ENCODE measurements at places on chromosomes 12 and 14.

- DNase-seq: no peak
These were observed 33.5 kb downstream of the UNC79 start for GRCh38 chr14:93464271-93464670.

DNA sequence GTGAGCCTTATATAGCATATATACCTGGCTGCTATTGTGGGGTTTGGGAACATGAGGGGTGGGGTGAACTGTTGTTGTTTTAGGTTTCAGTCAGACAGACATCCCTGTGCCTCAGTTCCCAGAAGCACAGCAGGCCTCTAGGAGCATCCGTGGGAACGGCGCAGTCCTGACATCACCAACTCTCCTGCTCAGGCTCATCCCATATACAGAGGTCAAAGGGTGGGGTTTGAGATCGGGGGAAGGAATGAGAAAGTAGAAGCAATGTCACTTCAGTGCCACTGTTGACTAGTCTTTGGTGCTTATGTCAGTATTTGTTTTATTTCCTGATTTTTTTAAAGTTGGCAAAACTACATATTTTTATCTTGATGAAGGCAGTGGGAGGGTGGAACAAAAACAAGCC lies 43.1 kb upstream of the A2ML1 start:
- no peak for DNase-seq

GRCh38 chr12:87690236-87690810 lies 338.9 kb downstream of the C12orf50 start:
- no peak for DNase-seq

GRCh38 chr14:102392506-102392905 lies 29.8 kb downstream of the TECPR2 start:
- no peak for DNase-seq

DNA sequence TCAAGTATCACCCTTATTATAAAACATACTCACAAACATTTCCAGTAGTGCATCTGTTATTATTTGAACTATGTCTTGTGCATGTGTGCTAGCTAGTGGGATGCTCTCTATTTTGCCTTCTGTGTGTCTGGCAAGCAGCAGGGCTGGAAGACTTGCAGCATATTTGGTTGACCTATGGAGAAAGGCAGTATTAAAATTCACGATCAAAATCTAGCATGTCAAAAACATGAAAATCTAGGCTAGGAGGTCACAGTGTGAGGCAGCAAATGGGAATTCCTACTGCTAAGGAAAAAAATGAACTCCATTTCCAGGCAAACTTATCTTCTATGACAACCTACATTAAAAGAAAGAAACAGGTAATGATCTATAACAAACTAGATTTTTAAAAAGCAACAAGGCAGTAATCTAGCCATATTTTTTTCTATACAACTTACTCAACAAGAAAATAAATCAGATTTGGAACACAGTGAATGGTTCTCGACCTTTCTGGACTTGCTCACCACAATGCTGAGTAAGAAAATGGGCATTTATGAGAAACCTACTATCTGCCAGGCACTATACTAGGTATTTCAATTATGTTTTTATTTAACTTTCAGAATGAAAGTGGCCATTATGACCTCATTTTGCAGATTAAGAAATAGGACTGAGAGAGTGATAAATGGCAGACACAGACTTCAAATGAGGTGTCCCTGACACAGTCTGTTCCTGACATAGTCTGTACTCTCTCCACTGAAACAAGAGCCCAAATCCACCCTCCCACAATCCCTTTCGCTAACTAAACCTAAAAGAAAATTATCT lies 96.8 kb downstream of the TXNDC16 start:
- no peak for DNase-seq

DNA sequence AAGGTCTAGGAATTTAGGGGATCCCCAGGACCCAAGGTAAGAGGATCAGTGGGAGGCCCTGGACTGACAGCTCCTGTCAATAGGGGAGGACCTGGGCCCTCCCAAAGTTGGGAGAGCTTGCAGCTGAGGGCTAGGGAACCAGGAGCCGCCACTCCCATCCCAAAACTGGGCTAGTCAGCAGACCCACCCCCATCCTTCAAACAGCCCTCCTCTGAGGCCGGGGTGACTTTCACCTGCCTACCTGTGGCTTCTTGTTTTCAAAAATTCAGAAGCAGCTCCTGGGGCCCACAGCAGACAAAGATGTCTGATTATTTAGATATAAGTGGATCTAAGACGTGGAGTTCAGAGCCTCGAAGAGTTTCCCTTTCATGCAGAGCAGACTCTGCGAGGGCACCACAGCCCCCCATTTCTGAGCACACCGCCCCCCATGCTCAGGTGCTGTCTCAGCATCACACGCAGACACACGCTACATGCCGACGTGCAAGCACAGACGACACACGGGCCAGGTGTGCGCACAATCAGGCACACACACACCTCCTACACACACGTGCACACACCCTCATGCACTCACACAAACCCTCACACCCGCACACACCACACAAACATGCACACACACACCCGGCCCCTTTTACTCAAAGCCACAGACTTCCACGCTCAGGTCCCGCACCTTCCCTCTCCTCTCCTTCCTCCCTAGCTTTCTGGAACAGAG lies 21.9 kb downstream of the DIO3 start:
- DNase-seq: no peak

- DNase-seq: no peak
These were observed 290.4 kb upstream of the TBX3 start for GRCh38 chr12:114974333-114974732.

GRCh38 chr12:91326058-91327027 lies 143.7 kb upstream of the DCN start:
- no peak for DNase-seq

GRCh38 chr12:74066476-74066875 lies 471.2 kb upstream of the ATXN7L3B start:
- DNase-seq: no peak

- no peak for DNase-seq
These were observed 9.2 kb downstream of the DDIT3 start for GRCh38 chr12:57511161-57511560.

DNA sequence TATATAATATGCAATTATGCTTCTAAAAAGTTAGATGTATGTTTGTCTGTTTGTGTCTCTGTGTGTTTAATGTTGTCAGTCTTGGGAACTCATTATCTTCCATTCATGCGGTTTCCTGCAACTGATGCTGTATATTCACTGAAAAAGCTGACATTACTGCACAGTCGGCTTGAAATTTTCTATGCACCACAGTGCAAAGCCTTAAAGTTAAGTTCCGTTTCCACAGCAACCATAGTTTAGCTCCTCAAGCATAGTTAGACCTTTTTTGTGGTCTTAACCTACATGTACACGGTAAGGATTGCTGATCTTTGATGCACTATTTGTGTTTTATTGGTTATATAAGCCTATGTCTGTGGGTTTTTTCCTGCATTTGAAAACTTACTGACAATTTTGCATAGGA lies 309.4 kb downstream of the KCNC2 start:
- no peak for DNase-seq

DNA sequence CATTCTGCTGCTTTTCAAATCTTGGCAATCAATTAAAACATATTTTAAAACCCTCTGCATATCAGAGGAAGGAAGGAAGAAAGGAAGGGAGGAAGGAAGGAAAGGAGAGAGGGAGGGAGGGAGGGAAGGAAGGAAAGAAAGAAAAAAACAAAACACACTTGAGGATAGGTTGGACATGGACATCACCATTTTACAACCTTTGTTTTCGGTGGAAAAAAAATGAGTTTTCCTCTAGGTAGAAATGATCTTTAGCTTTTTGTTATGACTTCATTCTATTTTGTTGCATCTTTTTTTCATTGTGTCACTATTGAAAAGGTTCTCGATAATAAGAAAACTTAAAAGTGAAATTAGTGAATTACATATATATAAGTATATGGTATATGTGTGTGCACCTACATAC lies 522.9 kb downstream of the NOVA1 start:
- no peak for DNase-seq

DNA sequence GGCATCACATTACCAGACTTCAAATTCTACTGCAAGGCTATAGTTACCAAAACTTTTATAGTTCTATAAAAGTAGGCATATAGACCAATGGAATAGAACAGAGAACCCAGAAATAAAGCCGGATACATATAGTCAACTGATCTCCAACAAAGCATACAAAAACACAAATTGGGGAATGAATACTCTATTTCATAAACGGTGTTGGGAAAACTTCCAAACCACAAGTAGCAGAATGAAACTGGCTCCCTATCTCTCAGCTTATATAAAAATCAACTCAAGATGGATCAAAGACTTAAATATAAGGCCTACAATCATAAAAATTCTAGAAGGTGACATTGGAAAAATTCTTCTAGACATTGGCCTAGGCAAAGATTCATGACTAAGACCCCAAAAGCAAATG lies 187.9 kb upstream of the PLXNC1 start:
- DNase-seq: no peak

DNA sequence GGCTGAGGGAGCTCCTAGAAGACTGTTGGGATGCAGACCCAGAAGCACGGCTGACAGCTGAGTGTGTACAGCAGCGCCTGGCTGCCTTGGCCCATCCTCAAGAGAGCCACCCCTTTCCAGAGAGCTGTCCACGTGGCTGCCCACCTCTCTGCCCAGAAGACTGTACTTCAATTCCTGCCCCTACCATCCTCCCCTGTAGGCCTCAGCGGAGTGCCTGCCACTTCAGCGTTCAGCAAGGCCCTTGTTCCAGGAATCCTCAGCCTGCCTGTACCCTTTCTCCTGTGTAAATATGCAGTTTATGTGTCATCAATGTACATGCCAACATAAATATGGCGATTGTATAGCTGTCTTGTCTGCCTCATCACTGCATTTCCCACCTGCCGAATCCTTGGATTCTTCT lies 7.5 kb downstream of the AMHR2 start:
- no peak for DNase-seq

DNA sequence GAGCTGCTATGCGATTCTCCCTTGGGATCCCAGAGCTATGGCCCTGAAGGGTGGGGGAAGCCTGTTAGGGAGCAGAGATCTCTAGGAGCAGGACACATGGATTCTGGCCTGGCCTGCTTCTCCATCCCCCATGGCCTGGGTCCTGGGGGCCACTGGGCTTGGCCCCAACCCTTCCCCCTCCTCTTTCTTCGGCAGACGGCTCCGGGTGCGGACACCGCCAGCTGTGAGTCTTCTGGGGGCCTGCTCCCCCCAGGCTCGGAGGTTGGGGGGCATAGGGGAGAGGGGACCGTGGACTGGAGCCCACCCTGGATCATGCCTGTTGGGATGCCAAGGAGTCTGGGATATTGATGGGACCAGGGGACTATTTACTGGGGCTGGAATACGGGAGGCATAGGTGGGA lies 9.0 kb downstream of the PRPF40B start:
- DNase-seq: no peak

DNA sequence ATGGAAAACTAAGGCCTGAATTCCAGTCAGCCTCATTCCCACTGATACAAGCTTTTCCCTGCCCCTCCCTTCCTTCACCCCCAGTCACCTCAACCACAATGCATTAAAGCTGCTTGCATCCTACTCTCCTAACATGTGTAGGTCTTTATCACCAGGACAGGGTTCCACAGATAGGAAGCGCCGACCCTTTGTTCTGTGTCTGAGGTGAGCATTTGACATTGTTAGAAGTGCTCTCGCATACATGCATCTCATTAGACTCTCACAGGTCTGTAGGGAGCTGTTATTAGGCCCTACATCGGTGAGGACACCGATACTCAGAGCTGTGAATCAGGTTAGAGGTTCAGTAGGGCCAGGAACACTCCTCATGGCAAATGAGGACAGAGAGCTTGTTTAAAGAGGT lies 13.2 kb upstream of the EDDM3A start:
- no peak for DNase-seq

DNA sequence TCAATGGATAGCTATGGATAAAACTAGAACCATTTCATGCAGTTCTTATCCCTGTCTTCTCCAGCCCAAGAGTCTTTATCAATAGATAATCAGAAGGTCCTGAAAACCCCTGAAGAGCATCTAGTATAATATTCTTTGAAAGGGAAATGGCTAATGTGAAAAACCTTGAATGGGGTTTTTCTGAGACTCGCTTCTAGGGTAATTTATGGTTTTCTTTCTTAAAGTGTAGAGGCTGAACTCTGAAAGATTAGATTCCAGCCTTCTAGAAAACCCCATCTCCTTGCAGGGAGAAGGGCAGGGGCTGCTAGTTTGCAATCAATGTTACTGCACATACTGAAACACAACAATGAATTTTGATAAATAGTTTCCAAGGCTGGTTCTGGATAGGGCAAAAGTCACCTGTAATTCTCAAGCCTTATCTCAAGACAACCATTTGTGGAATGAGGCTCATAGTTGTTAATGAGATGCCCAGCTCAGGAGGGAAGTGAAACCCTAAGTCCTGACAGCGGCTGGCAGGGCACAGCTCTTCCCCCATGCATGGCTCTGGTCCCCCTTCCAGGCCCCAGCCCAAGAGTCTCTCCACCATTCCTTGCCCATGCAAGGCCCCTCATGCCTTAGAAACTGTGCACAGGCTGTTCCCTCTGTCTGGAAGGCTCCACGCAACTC lies 33.7 kb upstream of the PYGL start:
- DNase-seq: no peak

DNA sequence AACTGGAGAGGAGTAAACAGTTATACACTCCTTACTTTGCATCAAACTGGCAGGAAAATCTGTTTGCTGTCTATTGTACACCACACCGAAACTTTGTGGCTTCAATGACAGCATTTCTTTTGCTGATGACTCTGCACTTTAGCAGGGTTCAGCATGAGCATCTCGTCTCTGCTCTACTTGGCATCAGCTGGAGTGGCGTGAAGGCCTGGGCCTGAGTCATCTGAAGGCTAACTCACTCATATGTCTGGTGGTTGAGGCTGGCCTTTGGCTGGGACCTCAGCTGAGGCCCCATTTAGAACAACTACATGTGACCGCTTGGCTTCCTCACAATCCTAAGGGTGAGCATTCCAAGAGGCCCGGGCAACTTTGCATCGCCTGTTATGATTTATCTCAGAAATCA lies 28.7 kb upstream of the REP15 start:
- no peak for DNase-seq

DNA sequence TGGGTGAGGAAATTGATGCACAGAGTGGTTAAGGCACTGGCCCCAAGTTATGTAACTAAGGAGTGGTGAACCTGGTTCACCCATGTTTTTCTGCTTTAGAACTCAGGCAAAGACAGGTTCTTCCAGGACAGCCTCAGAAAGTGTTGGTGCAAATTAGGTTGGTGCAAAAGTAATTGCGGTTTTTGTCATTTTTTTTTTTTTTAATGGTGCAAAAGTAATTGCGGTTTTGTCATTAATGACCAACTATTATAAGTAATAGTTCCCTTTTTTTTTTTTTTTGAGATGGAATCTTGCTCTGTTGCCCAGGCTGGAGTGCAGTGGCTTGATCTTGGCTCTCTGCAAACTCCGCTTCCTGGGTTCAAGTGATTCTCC lies 5.2 kb upstream of the SSH1 start:
- DNase-seq: no peak

GRCh38 chr12:69052613-69053408 lies 119.8 kb upstream of the CPM start:
- no peak for DNase-seq

- no peak for DNase-seq
These were observed 212.8 kb downstream of the CACNA1C start for GRCh38 chr12:2265461-2266167.

- DNase-seq: no peak
These were observed 23.4 kb downstream of the CACNA1C start for GRCh38 chr12:2076196-2076570.

All from right kidney (tissue), 9 donors.